ENCODE measurements at places on chromosomes 3 and 15. TPM values are rescaled to one million over a fixed set of nuclear protein-coding genes. Genes with fewer than 3 reads are reported as not detected.
A peak's percentile ranks its signal among the peaks of the same experiment; 100 is the strongest.

GRCh38 chr3:40523781-40524180, 979 bp upstream of the ZNF621 start:
- DNase-seq = no peak
- H3K4me1 ChIP-seq = peaks cover 21% of the 10 kb centered on the region
- H3K36me3 ChIP-seq = peaks cover 8% of the 10 kb centered on the region
- no peak overlapping the region for H3K4me3 ChIP-seq
- peak overlapping the region; percentile 75 for H3K27ac ChIP-seq

DNA sequence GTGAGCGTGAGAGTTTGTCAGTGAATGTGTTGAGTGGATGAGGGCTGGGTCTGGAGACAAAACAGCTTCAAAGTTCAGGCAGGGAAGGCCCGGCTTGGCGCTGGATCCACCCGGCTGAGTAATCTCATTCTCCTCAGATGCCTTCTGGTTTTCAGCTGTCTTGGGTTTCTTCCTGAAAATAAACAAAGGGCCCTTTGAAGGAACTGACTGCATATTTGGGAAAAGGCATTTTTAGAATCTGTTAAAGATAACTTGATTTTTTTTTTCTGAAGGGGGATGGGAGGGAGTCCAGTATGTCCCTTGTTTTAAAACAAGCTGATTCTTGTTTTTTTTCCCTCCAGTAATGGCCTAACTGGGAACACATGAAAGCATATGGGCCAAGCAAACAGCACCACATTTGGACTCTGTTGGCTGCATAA, 86.4 kb downstream of the TIGIT start:
- H3K4me1 ChIP-seq = peaks cover 10% of the 10 kb centered on the region
- no peak overlapping the region for H3K4me3 ChIP-seq
- DNase-seq = no peak
- H3K36me3 ChIP-seq = no peaks in the 10 kb centered on the region

The SLC12A1 gene
- polyA plus RNA-seq = not detected

DNA sequence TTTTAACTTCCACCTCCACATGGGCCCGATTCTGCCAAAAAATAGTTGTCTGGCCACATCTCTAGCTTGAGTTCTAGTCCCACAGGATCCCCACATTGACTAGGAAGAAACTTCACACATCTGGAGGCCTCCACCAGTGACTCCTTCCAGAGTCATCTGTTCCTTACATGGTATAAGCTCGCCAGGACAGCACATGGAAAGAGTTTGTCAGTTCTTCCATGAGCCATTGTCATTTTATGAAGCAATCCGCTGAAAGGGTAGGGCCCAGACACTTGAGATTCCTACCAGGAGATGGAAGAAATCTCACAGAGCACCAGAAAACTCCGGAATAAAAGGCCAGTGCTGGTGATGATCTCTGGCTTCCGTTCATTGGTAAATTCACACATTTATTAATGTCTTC, 350.5 kb upstream of the ICE2 start:
- DNase-seq = no peak
- H3K27ac ChIP-seq = no peak overlapping the region
- H3K4me3 ChIP-seq = no peak overlapping the region
- no peaks in the 10 kb centered on the region for H3K36me3 ChIP-seq
- peaks cover 15% of the 10 kb centered on the region for H3K4me1 ChIP-seq

GRCh38 chr3:172201870-172202236, 162.5 kb downstream of the FNDC3B start:
- H3K27me3 ChIP-seq = no peaks in the 10 kb centered on the region
- H3K27ac ChIP-seq = no peak overlapping the region
- H3K4me1 ChIP-seq = no peaks in the 10 kb centered on the region
- H3K36me3 ChIP-seq = no peaks in the 10 kb centered on the region
- no peak for DNase-seq

DNA sequence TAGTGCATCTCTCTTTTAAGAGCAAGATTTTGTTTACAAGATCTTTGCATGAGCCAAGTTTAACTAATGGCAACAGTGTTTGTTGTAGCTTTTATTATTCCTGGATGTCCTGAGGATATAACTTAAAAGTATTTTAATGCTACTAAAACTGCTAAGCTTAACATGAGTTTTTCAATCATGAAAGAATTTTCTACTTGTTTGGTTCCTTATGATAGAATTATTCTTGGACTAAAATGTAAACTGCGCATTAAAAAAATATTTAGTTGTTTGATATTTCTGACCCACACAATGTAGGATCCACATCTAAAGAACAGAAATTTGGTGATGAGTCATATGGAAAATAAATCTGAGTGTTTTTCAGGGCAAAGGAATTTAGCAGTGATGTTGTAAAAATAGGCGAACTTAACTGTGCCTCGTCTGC, 70.8 kb downstream of the RAP2B start:
- no peaks in the 10 kb centered on the region for H3K36me3 ChIP-seq
- H3K4me3 ChIP-seq = no peak overlapping the region
- H3K27ac ChIP-seq = no peak overlapping the region
- no peaks in the 10 kb centered on the region for H3K27me3 ChIP-seq

DNA sequence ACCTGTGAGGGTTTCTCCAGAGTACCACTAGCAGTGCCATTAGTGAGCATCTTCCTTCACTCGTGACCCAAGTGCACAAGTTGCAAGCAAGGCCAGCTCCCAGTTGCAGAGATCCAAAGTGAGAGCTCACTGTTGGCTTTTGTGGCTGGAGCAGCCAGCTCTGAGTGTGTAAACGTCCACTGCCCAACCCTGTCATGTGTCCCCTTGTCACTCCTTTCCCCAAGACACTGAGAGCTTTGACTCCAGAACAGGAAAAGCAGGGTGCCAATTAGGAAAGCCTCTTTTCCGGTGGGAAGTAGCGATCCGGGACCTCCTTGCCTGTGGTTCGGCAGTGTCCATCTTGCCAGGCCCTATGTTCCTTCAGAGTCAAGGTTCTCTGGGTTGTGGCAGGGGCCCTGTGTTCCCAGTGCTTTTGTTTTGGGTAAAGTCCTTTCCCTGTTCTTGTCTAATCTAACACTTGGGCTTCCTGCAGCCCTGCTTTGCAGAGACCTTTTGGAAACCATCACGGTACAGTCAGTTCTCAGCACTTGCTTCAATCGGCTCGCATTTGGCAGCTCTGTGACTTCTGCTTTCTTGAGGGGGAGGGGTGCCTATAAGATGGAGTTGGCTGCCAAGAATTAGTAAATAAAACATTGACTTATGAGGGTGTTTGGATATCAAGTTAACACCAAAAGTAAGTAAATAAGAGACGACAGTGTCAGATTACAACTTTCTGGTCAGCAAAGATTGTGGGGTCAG, 90.5 kb downstream of the DNASE1L3 start:
- H3K27ac ChIP-seq = no peak overlapping the region
- no peak overlapping the region for H3K4me3 ChIP-seq
- H3K36me3 ChIP-seq = peaks cover 7% of the 10 kb centered on the region
- H3K4me1 ChIP-seq = peaks cover 23% of the 10 kb centered on the region
- no peak for DNase-seq

GRCh38 chr3:150829408-150829807, 66.4 kb upstream of the SIAH2 start:
- no peaks in the 10 kb centered on the region for H3K27me3 ChIP-seq
- H3K36me3 ChIP-seq = no peaks in the 10 kb centered on the region
- H3K4me1 ChIP-seq = no peaks in the 10 kb centered on the region
- H3K4me3 ChIP-seq = no peak overlapping the region
- H3K27ac ChIP-seq = no peak overlapping the region
- DNase-seq = no peak

DNA sequence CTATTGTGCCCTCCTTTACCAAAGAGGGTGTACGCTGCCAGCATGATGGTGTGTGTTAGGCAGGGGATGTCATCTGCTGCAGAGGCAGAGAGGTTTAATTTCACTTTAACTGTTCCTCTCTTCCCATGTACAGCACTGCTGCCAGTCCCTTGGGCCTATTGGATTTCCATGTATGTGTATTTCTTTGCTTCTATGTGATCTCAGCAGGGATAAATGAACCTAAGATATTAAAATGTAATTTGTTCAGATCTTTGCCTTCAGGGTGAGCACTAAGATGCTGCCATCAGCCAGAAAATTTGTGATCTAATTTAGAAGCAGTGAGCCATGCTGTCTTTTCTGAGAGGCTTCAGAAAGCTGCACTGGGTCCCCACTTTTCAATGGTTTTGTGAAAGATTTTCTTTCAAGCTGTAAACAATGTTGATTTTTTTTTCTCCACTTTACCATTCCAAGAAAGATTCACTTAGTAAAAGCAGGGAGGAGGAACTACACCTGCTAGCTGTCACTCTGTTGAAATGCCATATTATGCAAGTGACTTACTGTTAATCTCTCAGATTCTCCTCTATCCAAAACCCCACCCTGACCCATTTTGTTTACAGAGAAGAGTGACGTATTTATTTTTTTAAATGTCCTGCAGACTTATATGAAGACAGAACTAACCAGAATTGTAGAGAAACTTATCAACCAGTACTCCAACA, 261.9 kb downstream of the TBL1XR1 start:
- no peak overlapping the region for H3K27ac ChIP-seq
- DNase-seq = no peak
- no peaks in the 10 kb centered on the region for H3K4me1 ChIP-seq
- no peak overlapping the region for H3K4me3 ChIP-seq

- H3K4me1 ChIP-seq = no peaks in the 10 kb centered on the region
- H3K27me3 ChIP-seq = no peaks in the 10 kb centered on the region
- DNase-seq = no peak
- no peaks in the 10 kb centered on the region for H3K36me3 ChIP-seq
These were observed 38.3 kb upstream of the MITF start for GRCh38 chr3:69700949-69701348.

Measured in CD4-positive, alpha-beta memory T cell (primary cell).